ENCODE measurements at places on chromosomes 4 and X. TPM values are rescaled to one million over a fixed set of nuclear protein-coding genes. Genes with fewer than 3 reads are reported as not detected.
A peak's percentile ranks its signal among the peaks of the same experiment; 100 is the strongest.

DNA sequence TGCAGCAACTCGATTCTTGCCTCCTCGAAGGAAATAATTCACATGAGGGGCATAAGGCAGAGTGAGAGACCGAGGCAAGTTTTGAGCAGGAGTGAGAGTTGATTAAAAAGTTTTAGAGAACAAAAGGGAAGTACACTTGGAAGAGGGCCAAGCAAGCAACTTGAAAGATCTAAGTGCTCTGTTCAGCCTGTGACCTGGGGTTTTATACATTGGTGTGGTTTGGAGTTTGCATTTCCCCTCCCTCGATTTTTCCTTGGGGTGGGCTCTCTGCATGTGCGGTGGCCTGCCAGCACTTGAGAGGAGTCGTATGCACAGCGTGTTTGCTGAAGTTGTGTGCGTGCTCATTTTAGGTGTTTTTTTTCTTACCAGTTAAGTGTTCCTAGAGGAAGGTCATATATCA lies 356.4 kb downstream of the KLHL4 start:
- peak; percentile 11 for DNase-seq

The USP17L12 gene
- not detected for polyA plus RNA-seq

GRCh38 chr4:101961144-101961543 lies 170.6 kb downstream of the BANK1 start:
- DNase-seq = no peak

- peak; percentile 45 for DNase-seq
These were observed 37.1 kb upstream of the HERC6 start for GRCh38 chr4:88341227-88342192.

DNA sequence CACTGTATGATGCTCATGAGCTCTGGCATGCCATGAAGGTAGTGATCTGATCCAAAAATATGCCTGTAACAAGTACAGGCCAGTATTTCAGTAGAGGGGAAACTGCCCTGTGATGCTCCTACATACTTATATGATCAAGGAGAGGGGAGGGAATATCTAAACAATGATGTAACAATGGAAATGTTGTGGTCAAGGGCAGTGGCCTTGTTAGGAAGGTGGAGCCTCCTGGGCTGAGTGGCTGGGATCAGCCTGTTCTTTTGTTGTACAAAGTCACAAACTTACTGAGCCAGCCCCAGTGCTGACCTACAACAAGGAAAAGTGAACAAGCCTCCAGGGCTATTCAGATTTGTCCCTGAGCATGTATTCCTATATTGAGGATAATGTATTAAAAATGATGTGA lies 70.3 kb downstream of the ANXA10 start:
- DNase-seq = no peak

The EVC2 gene
- polyA plus RNA-seq = 10.0 TPM

GRCh38 chr4:40564815-40565483 lies 64.7 kb downstream of the RBM47 start:
- peak; percentile 50 for DNase-seq

The CCNB3 gene
- 1.7 TPM for polyA plus RNA-seq

- DNase-seq = no peak
These were observed 561.3 kb upstream of the INTU start for GRCh38 chr4:127071443-127071842.

GRCh38 chrX:102711872-102712215 lies 404 bp upstream of the GPRASP2 start:
- peak; percentile 27 for DNase-seq

The UGT2B11 gene
- polyA plus RNA-seq = 0.30 TPM

- peak; percentile 35 for DNase-seq
These were observed 33.5 kb upstream of the DCX start for GRCh38 chrX:111445485-111445884.

DNA sequence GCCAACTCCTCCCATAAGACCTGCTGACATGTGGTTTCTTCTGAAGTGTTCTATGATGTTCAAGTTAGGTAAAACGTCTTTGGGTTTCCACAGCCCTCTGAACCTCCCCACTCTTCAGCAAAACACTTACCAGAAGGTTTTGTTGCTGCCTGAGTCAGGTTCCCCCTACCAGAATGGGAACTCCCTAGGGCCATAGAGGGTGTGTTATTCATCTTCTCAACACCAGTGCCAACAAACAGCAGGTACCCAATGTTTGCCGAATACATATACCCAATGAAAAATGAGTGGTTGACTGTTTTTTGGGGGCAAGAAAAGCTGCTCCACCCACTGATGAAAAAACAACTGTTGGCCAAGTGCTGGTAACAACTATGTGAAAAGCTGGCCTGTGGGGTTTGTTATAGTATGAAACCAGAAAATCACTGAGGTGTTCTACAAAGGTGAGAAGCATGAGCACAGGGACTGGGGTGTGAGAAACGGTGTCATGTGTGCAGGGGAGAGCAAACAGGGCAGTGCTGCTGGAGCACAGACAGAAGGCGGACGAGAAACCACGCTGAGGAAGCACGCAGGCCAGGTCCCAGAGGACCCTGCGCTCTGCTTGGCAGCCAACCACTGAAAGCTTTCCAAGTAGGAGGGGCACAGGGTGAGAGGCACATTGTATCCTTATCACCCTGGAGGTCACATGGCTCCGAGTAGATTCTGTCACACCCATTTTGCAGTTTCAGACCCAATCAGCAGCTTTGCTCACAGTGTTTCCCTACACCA lies 28.8 kb downstream of the ATP8A1 start:
- no peak for DNase-seq

DNA sequence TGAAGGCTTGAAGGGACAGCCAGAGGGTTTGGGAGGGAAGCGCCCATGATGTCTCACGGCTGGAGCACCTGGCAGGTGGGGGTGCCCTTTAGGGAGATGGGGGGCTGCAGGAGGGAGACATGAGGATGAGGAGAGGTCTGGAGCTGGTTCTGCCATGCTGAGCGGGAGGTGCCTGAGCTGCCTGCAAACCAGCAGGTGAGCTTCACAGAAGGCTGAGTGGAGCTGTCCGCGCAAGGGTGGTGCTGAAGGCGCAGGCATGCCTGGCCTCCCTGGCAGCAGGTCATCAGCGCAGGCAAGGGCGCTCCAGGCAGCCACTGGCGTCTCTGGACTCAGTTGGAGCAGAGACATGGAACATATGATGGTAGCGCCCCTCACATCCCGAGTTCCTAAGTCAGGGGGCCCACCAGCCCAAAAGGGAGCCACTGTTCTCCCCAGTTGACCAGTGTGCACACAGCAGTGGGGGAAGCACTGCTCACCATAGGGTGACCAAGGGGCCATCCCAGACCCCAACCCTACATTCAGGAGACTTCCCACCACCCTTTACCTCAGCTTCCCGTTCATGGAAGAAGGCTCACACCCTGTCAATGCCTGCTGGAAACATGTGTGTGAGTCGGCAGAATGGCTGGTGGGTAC lies 25.8 kb downstream of the ADRA2C start:
- peak; percentile 73 for DNase-seq

The ZFP92 gene
- 0.99 TPM for polyA plus RNA-seq

- DNase-seq = no peak
These were observed 18.9 kb downstream of the TIFA start for GRCh38 chr4:112266823-112267222.

The VCX3A gene
- polyA plus RNA-seq = not detected

DNA sequence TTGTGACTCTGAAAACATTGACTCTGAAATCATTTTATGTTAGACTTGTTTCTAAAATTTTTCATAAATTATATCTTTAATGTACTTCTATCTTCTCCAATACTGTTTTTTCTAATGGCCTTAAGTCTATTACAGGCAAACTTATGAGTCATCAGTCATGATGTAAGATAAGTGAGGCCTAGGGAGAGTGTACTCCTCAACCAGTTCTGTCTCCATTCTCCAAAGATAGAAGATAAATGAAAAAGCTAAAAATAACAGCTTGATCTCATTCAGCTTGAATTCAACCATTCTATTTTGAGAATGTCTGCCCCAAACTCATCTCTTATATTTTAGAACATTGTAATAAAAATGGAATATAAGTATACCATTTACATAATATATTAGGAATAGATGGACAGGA lies 34.5 kb downstream of the STBD1 start:
- DNase-seq = no peak

GRCh38 chr4:20249333-20249732 lies 2.4 kb upstream of the SLIT2 start:
- DNase-seq = no peak

DNA sequence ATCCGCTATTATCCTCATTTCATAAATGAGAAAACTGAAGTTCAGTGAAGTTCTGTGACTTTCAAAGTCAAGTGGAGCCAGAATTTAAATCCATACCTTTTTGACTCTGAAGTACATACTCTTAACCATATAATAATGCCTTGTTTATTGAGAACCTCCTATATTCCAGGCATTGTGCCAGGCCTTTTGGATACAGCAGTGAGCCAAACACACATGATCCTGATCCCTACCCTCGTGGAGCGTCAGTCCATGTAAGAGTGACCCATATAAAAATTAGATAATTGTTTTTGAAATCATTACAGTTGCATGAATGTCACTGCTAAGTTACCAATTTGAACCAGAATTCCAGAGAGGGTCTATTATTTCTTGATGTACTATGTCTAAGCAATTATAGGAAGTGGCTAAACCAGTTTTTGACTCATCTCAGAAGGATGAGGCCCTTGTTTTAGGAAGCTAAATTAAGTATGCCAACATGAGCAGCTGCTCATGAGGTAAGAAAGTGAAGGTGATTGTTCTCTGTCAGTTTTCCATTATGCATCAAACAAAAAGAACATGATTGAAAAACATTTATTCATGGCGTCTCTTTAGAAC lies 289.5 kb downstream of the GLUD2 start:
- no peak for DNase-seq

The CDKL2 gene
- 10.6 TPM for polyA plus RNA-seq

The IL9R gene
- polyA plus RNA-seq = 0.30 TPM

DNA sequence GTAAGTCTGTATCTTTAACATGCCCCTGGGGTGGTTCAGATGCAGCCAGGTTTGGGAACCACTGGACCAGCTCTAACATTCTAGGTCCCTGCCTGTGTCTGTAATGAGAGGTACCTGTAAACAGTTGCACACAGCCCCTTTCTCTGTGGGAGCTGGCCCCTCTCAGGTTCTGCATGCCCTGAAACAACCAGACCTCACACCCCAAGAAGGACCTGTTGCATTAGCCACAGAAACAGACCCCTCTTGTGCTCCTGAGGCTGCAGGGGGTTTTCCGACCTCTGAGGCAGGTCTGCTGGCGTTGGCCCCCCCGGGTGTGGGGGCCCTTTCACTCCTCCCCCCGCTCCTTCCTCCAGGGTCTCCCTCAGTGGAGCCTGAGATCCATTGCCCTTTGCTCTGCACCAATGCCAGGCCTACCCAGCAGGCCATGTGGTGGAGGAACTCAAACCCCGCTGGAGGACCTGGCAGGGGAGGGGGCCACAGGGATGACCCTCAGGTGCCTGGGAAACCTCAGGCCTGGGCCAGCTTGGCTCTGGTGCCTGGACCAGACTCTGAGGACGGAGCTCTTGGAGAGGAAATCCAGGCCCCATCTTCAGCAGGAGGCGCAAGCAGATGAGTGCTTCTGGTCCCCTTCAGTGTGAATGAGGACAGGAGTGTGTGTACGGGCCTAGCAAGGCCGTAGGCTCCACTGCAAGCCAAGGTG lies 61.4 kb upstream of the PJA1 start:
- DNase-seq = no peak

- no peak for DNase-seq
These were observed 944.7 kb upstream of the NDST4 start for GRCh38 chr4:116058129-116058528.

- no peak for DNase-seq
These were observed 140.2 kb upstream of the TBL1X start for GRCh38 chrX:9324676-9325075.

DNA sequence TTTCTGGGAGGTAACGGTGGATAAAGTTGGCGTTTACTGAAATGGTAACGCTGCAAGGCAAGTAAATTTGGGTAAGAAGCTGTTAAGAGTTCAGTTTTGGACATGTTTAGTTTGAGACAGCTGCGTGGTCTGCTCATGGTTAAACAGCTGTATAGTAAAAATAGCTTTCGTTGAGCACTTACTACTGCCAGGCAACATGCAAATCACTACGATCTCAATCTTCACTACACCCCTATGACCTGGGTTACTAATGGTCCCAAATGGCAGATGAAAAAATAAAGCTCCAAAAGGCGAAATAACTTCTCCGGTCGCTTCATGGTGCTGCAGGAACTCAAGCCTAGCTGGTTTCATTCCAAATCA lies 22.2 kb downstream of the FABP2 start:
- no peak for DNase-seq

DNA sequence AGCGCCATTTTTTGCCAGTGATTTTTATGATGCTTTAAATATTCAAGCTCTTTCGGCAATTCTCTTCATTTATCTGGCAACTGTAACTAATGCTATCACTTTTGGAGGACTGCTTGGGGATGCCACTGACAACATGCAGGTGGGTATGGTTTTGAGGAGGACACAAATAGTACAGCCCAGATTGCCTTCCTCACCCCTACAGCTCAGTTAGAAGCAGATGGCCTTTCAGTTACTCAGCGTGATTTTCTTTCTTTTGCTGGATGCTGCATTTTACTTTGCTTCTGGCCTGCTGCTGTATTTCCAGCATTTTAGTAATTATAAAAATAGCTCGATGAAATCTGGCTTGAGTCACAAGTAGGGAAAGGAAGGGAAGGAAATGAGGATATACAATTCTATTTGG lies 114.7 kb downstream of the SLC4A4 start:
- no peak for DNase-seq

The KLHL13 gene
- 74.1 TPM for polyA plus RNA-seq

- DNase-seq = no peak
These were observed 97.5 kb upstream of the PRPS2 start for GRCh38 chrX:12693754-12694153.

The MAGEA2B gene
- not detected for polyA plus RNA-seq

- no peak for DNase-seq
These were observed 27.5 kb upstream of the GYG2 start for GRCh38 chrX:2801223-2801622.

DNA sequence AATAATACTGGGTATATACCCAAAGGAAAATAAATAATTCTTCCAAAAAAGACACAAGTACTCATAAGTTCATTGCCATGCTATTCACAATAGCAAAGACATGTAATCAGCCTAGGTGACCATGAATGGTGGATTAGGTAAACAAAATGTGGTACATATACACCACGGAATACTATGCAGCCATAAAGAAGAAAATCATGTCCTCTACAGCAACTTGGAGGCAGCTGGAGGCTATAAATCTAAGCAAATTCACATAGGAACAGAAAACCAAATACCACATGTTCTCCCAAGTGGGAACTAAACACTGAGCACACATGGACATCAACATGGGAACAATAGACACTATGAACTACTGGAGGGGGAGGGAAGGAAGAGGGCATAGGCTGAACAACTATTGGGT lies 146.2 kb downstream of the ATRX start:
- no peak for DNase-seq

The RAP2C gene
- 42.8 TPM for polyA plus RNA-seq

The SPANXD gene
- polyA plus RNA-seq = not detected

GRCh38 chrX:96979766-96980165 lies 96.1 kb downstream of the RPA4 start:
- DNase-seq = no peak

DNA sequence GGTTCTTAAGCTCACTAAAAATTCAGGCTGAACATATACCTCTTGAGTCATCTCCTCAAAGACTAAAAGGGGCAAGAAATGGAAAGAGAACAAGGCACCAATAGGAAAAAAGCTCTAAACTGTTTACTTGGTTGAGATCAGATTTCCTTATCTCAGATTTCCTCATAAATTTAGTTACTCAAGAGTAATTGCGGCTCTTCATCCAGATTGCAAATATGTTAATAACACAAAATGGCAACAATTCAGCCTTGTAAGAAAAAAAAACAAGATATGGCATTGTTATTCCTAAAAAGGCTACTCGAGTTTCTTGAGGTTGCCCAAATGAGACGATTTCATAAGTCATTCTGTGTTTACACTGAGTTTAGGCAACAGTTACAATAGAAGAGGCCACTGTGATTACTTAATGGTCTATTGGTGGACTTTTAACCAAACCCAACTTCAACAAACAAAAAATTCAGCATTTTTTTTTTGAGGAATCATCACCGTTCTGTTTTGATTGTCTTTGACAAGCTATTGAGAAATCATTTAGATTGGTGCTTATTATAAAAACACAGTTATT lies 97.9 kb upstream of the PDHA1 start:
- DNase-seq = no peak

All from renal pelvis (tissue), 12 donors.